OCI-LY7 (cell line): ENCODE measurements at places on chromosomes 1 and 21. TPM values are rescaled to one million over a fixed set of nuclear protein-coding genes. Genes with fewer than 3 reads are reported as not detected.

TRIM17 gene
- total RNA-seq, result not detected in 2 replicates

GRCh38 chr1:47574451-47575165 is 136.8 kb downstream of the FOXD2 start:
- DNase-seq, result no peak

DNA sequence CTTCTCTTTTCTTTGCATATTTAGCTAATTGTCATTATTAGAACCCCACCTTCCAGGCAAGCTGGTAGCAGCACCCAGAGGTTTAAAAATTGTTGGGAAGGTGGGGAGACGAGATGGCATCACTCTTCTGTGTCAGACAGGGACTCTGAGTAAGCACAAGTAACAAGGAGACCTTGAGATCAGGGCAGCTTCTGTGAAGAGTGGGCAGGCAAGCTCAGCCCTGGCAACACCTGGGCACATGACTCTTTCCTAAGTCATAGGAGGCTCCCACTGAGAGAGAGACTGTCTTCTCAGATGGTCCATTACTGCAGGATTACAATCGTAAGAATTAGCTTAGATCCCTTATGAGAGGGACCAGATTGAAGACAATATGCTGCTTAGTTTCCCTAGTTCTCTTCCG is 183.5 kb downstream of the BRINP2 start:
- no peak for DNase-seq

GRCh38 chr1:113536182-113536780 is 146.0 kb downstream of the MAGI3 start:
- no peak for DNase-seq

GRCh38 chr1:218342091-218342490 is 3.0 kb upstream of the TGFB2 start:
- no peak for DNase-seq

DNA sequence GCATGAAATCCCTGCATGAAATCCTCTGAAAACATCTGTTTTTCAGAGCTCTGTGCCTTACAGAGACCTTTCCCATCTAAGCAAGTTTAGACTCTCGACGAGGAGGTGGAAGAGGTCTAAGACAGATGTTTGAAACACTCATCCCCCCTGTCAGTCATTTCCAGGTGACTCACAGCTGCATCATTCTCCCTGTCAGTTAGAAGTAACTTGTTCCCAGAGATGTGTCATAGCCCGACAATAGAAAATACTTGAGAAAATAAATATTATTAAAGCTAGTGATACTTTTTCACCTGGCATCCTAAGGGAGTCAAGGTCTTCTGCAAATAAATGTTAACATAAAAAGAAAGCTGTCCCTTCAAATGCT is 41.6 kb upstream of the SEC16B start:
- DNase-seq, result no peak

DNA sequence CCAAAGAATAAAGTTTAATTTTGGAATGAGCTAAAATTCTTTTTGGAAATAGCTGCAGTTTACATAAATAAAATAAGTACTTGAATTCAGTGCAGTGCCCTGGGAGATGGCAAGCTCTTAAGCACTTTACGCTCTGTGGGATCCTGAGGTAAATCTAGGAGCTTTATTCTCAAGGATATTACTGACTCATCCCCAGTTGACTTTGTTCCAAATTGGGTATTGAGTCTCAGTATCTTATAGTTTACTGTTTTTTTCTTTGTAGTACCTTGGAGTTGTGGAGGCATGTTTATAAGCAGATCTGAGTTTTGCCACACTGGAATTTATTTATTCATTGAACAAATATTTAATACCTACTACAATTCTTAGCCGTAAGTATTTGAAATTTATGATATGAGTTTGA is 27.4 kb upstream of the HRNR start:
- DNase-seq, result no peak

DNA sequence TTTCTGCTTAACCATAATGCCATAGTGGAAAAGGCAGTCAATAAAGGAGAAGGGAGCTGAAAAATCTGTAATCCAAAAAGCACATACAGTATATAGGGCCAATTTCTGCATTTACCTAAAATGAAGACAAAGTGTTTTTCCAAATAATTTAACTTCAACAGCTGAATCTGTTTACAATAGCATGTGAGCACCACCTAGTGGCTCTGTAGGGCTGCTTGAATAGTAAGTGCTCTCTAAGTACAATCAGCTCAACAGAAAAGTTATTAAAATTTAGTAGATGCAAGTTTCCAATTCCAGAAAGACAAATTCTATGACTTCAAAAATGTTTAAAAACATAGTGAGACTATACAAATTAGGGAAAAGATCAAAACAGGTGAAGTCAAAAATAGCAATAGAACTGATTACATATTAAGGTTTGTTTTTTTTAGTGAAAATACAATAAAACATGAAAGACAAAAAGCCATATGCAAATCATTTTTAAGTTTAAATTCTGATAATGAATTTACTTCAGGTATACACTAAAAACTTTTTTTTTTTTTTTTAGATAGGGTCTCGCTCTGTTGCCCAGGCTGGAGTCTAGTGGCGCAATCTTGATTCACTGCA is 220.0 kb downstream of the SETD4 start:
- peak; percentile 76 for DNase-seq

GRCh38 chr1:117473063-117473462 is 105.8 kb downstream of the MAN1A2 start:
- DNase-seq, result no peak

DNA sequence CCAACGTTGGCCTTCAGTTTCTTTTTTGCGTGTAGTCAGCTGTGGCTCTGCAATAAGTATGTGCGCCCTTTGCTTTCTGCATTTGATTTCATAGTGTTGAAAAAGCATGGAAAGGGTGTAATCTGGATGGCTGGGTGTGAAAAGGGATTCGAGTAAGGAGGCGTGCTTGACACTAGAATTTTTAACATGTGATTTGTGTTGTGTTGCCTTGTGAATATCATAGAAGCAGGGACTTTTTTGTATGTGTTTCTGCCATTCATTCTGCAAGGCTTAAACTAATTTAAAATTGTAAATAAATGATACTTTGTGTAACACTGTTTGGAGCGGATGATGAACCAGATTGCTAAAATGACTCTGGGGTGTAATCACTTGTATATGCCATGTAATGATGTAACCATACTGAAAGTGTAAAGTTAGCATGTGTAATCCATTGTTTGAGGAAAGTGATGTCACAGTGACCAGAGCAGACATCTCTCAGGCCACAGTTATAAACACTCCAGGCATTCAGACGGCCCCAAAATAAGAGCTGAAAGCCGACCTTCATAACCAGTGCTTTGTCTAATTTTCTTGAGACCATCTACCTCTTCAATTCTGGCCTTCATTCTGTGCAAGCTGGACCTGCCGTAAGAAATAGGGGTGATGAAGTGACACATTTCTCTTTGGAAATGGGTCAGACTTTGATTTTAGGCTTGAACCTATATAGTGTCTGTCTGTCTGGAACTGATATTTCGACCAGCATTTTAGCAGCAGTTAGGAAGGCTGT is 618 bp downstream of the SH3BGR start:
- no peak for DNase-seq
